ENCODE measurements at places on chromosomes 13 and 19.
A peak's percentile ranks its signal among the peaks of the same experiment; 100 is the strongest.

- DNase-seq: no peak
Measured at GRCh38 chr19:47390533-47391488, 28.5 kb downstream of the MEIS3 start.

GRCh38 chr19:55606471-55606787, 982 bp downstream of the ZNF865 start:
- DNase-seq: no peak

DNA sequence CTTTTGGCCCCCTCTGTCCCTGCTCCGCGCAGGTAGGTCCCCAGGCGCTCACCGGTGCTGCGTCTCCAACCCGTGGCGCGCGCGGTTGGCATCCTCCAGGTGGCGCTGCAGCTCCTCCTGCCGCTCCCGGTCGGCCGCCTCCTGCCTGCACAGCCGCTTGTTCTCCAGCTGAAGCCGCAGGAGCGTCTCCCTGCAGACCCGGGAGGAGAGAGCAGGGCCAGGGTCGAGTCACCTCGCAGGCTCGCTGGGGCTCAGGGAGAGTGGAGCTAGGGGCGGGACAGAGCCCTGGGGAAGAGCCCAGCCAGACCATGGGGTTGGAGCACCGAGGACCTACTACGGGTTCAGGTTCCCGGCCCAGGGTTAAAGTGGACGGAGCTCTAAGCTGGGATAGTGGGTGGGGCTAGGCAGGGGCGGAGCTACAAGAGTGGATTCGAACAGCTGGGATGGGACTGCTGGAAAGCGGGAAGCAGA, 9.3 kb downstream of the HOOK2 start:
- no peak for DNase-seq

GRCh38 chr19:47663911-47664771, 49.1 kb upstream of the EHD2 start:
- peak; percentile 86 for DNase-seq

- DNase-seq: no peak
Measured at GRCh38 chr19:8460516-8461298, 15.9 kb downstream of the HNRNPM start.

- DNase-seq: no peak
Measured at GRCh38 chr13:48066310-48066989, 28.5 kb downstream of the MED4 start.

DNA sequence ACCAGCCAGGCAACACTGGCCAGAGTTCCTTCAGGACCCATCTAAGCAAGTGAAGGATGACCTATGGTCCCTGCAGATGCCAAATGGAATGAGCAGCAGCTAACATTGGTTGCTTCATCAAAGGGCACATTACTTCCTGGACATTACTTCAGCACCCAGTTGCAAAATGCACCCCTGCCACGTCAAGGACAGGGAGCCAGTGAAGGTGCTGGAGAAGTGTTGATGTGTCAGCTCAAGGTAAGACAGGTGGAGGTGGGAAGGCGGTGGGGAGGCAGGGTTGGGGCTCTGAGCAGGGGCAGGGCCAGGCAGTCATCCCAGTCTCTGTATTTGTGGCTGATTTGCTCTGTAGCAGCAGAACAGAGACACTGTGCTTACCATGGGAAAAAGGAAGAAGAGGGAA, 14.6 kb downstream of the CSNK1A1L start:
- no peak for DNase-seq

GRCh38 chr13:32429433-32429909, 1.5 kb upstream of the N4BP2L1 start:
- DNase-seq: no peak

- no peak for DNase-seq
Measured at GRCh38 chr13:103873725-103874124, 807.5 kb upstream of the SLC10A2 start.

Data from mesendoderm (in vitro differentiated cells).